NCI-H510A (cell line): ENCODE measurements at places on chromosomes 2 and 18.

DNA sequence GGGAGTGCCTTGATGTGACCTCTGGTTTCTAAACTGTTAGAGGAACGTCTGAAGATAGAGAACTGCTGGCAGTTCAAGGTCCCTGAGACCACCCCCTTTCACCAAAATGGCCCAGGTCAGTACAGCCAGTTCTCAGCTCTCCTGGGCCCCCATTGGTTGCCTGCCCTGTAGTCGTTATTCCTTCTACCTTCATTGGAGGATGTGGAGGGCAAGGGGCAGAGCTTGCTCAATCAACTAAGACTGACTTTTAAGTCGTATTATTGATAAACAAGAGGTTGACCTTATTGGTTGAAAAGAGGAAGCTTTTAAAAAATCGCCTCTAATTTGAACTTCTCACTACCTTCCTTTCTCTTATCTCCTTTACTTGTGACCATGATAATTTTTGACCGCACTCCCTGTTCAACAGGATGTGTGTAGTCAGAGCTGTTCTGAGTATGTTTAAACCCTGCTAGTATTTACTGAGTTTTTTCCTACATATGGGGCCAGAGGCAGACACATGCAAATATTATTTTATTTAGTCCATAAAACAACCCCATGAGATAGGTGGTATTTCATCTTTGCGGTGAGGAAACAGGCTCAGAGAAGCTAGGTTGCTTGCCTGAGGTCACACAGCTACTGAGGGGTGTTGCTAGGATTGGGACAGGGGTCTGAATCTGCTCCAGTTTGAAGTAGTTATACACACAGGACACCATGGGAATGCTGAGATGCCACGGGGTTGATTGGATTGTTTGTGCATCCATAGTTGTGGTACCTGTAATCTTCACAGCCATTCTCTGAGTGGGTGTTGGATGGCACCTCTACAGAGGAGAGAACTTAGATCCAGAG, 65.9 kb downstream of the TMEM247 start:
- DNase-seq, result no peak

- DNase-seq, result no peak
These were observed 335.9 kb downstream of the DLGAP1 start for GRCh38 chr18:4119127-4119648.

GRCh38 chr18:34789768-34790344, 79.8 kb downstream of the DTNA start:
- DNase-seq, result no peak

DNA sequence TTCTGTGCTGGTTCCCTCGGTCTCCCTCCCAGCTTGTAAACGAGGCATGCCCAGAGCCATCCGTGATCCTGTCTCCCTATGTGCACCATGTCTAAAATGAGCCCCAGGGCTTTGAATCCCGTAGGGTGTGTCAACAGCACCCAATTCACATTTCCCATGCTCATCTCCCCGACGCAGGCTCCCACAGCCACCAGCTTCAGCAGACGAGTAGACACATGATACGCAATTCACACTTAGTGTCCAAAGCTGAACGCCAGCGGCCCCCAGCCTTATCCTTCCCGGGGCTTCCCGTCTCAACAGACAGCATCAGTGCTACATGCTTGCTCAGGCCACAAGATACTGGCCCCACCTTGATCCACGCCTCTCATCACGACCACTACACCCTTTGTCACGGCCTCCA, 88.1 kb downstream of the EIPR1 start:
- DNase-seq, result no peak

DNA sequence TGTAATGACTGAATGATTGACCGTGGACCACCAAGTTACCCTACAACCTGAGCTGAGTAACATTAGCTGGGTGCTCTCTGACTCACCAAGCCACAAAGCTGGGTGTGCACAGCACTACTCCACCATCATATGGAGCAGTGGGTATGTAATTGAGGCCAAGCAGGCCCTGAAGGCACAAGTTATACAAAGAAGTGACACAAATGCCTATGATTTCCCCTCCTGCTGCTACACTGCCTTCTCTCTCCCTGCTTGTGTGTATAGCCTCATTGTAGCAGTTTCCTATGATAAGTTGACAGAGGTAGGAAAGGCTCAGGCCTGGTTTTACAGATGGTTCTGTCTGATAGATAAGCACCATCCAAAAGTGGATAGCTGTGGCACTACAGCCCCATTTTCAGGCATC, 1327.2 kb upstream of the DDX18 start:
- DNase-seq, result no peak
